ENCODE measurements at places on chromosomes 4 and X. TPM values are rescaled to one million over a fixed set of nuclear protein-coding genes. Genes with fewer than 3 reads are reported as not detected.

GRCh38 chr4:78218260-78218659, 161.1 kb downstream of the FRAS1 start:
- DNase-seq, result no peak

DNA sequence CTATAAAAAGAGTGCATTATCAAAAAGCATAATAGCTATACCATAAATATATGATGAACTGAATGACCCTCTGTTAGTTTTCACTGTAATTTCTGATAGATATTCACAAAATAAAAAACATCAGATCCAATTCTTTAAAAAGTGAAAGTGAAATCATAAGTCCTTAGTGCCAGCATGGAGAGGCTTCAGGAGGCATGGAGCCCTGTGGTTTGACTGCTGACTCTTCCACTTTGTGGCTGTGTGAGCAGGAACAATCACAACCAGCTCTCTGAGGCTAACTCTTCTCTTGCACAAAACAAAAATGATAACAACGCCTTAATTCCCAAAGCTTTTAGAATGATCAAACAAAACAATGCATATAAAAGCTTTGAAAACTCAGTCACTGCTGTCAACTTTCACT, 1143.9 kb downstream of the PDHA2 start:
- no peak for DNase-seq

- no peak for DNase-seq
Measured at GRCh38 chr4:83646538-83647239, 110.8 kb downstream of the GPAT3 start.

GRCh38 chr4:35604252-35604651, 640.1 kb downstream of the ARAP2 start:
- no peak for DNase-seq

Gene SPON2
- total RNA-seq, result 1.5 TPM

Gene IL2
- not detected for total RNA-seq

Gene MAGEA11
- total RNA-seq, result not detected

Gene TRIM61
- not detected for total RNA-seq

Gene INTS6L
- 3.3 TPM for total RNA-seq

DNA sequence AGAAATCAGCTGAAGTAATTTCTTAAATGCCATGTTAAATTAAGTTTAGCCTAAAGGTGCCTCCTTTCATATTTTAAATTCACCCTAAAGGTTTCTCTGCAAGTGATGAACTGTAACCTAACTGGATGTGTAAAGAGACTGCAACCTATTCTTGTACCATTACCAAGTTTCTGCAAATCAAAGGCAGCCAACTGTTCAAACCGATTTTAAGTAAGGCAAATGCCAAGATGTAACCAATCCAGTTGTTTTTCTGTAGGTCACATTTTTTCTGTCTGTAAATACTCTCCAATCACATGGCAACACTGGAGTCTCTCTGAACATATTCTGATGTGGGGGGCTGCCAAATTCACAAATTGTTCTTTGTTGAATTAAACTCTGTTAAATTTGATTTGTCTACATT, 42.4 kb upstream of the FGF2 start:
- DNase-seq, result no peak

GRCh38 chr4:141352909-141353525, 132.3 kb downstream of the ZNF330 start:
- peak; percentile 42 for DNase-seq

DNA sequence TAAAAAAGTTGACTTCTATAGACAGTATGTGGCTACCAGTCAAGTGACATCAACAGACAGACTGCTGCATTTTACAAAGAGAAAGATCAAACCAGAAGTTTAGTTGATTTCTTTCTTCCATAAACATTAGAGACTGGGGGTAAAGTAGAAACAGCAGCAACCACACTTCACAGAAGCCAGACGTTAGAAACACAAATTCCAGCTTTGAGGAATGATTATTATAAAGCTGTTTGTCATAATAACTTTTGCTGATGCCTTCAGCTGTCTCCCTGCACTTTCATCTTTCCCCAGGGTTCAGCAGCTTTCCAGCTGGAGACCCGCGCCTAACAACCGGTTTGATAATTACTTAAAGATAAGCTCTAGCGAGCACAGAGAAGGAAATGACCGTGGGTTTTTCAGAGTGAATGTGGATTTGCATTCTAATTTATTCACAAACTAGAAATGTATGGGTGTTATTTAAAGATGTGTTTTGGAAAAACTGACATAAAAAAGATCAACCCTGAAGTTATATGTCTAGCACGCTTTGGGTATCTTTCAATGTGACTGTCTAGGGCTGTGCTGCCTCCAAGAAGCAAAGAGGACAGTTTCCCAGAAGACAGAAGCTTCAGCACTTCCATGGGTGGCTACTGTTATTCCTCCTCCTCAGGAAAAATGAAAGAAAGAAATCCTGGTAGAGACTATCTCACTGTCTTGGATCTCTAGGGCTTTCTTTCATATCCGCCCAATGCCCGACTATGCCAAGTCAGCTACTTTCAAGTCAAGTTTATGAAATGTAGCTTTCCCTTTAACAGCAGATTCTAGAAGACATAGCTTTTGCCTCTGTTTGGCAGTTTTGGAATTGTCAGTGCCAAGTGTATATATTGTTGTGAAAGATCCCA, 15.0 kb upstream of the ENAM start:
- no peak for DNase-seq

Gene FAM47E
- 0.14 TPM for total RNA-seq

- no peak for DNase-seq
Measured at GRCh38 chrX:110276778-110277177, 41.1 kb downstream of the AMMECR1 start.

GRCh38 chr4:5014007-5014682, 5.1 kb downstream of the CYTL1 start:
- DNase-seq, result no peak

- peak; percentile 74 for DNase-seq
Measured at GRCh38 chr4:56434599-56435139, 746 bp downstream of the PPAT start.

- DNase-seq, result no peak
Measured at GRCh38 chr4:127249767-127250108, 383.0 kb upstream of the INTU start.

GRCh38 chrX:107168712-107169111, 37.5 kb downstream of the NUP62CL start:
- DNase-seq, result no peak

DNA sequence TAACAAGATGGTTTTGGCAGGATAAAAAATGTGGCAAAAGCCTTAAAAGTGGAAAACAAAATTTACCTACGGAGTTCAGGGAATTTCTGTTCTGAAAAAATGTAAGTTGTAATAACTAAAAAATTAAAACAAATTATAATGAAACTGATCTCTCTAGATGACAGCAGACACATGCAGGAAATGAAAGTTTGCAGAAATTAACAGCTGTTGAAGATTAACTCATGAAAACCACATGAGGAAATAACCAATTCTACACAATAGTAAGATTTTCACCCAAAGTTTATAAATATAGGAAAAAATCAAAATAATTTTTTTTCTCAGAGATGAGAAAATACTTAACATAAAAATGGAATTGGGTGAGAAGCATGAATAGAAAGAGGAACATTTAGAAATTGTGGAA, 47.5 kb upstream of the UGT2B15 start:
- DNase-seq, result no peak

Gene AMBN
- not detected for total RNA-seq

GRCh38 chr4:82900066-82900410, 497 bp upstream of the THAP9 start:
- no peak for DNase-seq

DNA sequence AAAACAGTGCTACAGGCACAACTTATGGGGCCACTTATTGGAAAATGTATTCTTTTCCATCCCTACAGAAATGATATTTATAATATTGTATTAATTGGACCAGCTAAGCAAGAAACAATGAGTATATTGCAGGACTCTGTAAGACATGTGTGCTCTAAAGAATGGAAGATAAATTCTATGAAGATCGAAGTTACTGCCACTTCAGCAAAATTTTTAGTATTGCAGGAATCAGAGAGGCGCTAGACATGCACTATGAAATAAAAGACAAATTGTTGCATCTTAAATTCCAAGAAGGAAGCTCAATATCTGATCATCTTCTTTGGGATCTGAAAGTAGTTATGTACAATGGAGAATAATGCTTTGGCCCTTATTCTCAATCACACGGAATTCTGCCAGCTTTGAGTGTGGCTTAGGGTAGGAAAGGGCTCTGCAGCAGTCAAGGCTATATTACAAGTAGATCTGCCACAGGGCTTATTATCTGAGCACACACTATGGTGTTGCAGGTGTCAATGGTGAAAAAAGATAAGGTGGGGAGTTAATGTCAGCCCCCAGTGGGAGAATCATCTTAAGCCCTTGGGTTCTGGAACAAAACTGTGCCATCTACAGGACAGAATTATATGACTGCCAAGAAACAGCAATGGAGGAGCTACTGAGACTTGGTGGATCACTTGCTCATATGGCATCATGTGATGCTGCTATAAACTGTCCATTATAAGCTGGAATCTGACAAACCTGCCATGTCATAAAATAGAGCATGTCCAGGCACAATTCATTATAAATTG, 334.0 kb upstream of the NDST3 start:
- DNase-seq, result no peak

- DNase-seq, result no peak
Measured at GRCh38 chr4:184471881-184472613, 2.3 kb downstream of the IRF2 start.

DNA sequence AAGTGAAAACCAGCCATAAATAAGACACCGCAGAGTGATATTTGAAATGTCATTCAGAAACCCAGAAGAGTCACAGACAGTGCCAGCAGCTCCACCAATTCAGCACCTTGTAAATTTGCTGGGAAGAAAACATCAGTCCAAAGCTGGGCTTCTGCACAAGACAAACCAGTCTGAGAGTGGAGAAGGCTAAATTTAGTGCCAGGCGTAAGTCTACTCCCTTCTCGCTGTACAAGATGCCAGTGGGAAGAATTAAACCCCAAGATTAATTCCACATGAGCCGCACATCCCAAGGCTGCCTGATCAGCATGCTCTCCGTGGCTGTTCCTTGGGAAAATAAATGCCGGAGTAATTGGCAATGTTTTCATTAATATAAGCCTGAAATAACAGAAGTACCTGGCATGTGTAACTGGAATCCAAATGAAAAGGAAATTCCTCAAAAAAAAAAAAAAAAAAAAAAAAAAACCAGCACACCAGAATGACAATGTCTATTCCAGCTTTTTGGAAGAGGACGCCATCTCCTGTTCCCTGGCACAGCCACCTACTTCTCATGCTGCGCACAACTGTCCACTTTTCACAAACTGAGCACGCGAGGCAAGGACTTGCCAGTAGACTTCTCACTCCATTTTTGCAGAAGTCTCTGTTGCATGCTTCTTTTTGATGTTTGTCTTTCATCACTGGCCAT, 95.5 kb downstream of the NSUN7 start:
- peak; percentile 23 for DNase-seq

- DNase-seq, result no peak
Measured at GRCh38 chr4:110860901-110861300, 238.0 kb upstream of the PITX2 start.

GRCh38 chr4:53313510-53313909, 52.4 kb downstream of the SCFD2 start:
- DNase-seq, result peak; percentile 34

Gene PHEX
- 0.37 TPM for total RNA-seq

Gene RS1
- total RNA-seq, result not detected

DNA sequence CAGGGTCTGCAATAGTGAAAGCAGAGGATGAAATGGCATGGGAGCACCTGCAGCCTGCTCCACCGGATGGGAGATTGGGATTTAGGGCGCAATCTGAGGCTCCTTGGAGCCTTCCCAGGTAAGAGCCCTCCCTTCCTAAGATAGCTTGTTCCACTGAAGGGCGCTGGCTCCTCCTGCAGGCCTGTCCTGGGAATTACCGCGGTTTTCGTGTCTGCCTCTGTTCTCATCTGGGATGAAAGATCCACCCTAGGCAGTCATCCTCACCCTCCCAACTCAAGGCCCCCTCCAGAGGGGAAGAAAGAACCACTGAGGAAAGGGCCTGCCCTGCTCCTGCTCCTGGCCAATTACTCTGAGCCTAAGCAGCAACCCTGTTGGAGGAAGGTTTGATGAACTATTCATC, 547.5 kb downstream of the SMARCA1 start:
- DNase-seq, result peak; percentile 7

- DNase-seq, result no peak
Measured at GRCh38 chr4:126123611-126124325, 809.0 kb downstream of the FAT4 start.

Gene CABS1
- total RNA-seq, result not detected

Gene CCDC110
- 0.68 TPM for total RNA-seq

DNA sequence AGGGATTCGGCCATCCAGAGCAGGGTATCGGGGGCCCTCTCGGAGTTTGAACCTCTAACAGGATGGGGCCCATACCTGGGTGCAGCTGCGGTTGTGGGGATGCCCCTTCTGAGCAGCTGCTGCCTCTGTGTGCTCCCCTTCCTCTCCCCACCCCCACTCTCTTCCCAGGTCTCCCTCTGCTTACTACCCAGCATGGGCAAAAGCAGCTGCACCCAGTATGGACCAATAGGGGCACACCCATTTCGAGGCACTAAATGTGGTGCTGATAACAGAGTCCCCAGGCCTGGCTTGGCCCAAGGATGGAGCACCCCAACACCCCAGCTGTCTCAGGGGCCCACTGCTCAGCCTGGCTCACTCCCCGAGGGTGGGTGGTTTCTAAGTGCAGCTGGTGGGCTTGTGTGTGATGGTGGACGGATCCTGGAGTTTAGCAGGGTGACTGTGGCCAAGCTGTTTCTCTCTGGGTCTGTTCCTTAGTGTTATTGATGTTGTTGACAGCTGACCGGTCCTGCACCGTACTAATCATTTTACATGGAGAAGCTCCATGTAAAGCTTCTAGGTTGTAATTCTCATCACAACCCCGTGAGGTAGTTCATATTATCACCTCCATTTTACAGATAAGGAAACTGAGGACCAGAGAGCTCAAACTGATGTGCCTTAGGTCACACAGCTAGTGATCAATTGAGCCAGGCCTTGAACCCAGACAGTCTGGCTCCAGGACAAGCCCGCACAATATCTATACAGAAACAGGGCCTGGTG, 13.1 kb upstream of the KIAA0232 start:
- no peak for DNase-seq

GRCh38 chr4:152197211-152197610, 338.7 kb downstream of the FBXW7 start:
- DNase-seq, result peak; percentile 11

- DNase-seq, result peak; percentile 43
Measured at GRCh38 chrX:39957816-39958566, 139.8 kb downstream of the BCOR start.

GRCh38 chr4:78691334-78691754, 84.8 kb upstream of the BMP2K start:
- no peak for DNase-seq

Gene CCDC158
- not detected for total RNA-seq

Gene TMPRSS11B
- total RNA-seq, result not detected

Gene PSAPL1
- total RNA-seq, result not detected

GRCh38 chr4:41119867-41120295, 94.5 kb downstream of the APBB2 start:
- DNase-seq, result no peak

- DNase-seq, result no peak
Measured at GRCh38 chr4:181757098-181757497, 486.1 kb upstream of the TENM3 start.

DNA sequence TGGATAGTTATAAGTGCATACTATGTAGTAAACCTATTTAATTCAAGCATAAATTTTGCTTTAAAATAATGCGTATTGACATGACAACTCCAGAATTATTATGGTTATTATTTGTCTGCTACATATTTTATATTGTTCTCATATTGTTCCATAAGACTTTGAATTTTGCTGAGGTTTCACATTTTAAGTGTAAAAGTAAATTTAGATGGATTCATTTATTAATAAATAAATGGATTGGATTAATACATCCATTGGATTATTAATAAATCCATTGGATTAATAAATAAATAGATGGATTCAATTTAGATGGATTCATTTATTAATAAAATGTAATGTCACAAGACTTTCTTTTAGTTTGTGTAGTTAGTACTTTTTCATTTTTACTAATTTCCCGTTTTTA, 1768.0 kb upstream of the PCDH10 start:
- no peak for DNase-seq

All from dermis blood vessel endothelial cell (primary cell).